ENCODE measurements at places on chromosomes 5 and 9. TPM values are rescaled to one million over a fixed set of nuclear protein-coding genes. Genes with fewer than 3 reads are reported as not detected.

DNA sequence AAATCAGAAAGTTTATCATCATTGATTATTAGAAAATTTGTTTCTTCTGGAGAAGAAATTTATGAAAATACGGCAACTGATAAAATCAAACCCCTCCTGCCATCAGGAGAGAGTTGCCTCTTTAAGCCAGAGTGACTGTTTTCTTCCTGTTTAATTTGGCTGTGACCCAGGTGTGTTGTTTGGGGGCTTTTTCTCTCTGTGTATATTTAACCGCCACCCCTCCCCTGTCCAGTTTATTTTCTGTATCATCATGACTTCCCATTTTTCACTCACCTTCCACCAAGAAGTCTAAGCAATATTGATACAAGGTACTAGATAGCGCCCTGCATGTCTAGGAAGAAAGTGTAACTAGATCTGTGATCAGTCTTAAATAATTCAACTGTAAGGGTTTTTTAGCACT is 50.1 kb downstream of the FAM78A start:
- DNase-seq, result no peak

- DNase-seq, result no peak
These were observed 13.8 kb upstream of the ZDHHC11 start for GRCh38 chr5:864492-865167.

Gene SERF1A
- 6.0 TPM for total RNA-seq

DNA sequence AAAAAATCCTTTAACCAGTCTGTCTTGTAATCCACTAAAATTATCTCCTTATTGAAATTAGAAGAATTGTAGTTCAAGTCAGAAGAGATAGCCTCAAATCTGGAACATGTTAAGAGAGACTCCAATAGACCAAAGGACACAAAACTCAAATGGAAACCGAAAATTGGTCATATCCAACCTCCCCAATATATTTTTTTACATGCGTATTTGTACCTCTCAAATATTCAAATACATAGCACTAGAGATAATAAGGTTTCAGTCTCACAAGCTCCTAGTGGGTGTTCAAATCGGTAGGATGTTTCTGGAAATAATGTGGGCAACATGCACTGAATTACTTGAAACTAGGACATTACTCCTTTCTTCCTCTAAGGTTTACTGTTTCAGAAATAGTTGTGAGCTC is 33.5 kb downstream of the EPB41L4A start:
- DNase-seq, result no peak

GRCh38 chr5:9861666-9862256 is 231.6 kb upstream of the TAS2R1 start:
- no peak for DNase-seq

Gene PPP2R2B
- total RNA-seq, result 2.8 TPM

DNA sequence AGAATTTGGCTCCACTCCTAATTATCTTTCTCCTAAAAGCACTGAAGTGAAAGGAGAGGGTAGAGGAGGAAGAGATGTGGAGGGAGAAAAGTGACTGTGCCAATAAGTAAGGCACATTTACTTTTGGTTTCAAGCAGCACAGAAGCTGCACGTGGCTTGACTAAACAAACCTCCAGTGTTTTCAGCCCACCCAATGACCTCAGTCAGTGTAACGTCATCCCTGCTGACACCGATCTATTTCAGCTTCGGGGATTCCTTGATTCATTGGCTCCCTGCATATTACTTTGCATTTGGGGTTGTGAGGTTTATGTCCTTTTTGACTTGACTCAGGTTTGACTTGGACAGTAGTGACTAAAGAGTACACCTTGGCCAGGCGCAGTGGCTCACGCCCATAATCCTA is 35.6 kb upstream of the NIM1K start:
- no peak for DNase-seq

DNA sequence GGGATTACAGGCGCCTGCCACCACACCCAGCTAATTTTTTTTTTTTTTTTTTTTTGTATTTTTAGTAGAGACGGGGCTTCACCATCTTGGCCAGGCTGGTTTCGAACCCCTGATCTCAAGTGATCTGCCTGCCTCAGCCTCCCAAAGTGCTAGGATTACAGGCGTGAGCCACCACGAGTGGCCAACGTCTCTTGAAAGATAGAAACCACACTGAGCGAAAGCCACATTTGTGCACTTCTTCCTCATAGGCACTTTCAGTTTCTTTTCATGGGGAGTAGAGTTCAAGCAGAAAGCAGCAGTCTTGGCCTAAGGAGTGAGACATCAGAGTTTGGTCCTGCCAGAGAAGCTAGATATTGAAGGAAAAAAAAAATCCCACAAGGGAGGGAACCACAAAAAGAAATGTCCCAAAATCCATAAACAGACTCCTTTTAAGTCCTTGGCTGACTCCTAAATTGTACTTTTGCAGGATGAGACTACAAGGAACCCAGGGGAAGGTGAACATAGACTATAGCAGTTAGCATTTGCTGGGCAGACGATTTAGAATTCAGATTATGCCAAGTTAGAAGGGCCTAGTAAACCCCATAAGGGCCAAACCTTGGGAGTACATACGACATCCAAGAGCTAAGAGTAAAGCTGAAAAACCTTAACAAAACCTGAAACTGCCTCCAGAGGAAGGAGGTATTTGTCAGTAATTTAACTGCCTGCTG is 43.9 kb upstream of the GLIPR2 start:
- no peak for DNase-seq

- DNase-seq, result no peak
These were observed 10.0 kb downstream of the PALM2AKAP2 start for GRCh38 chr9:109789971-109790370.

GRCh38 chr5:96649251-96649662 is 12.9 kb upstream of the CAST start:
- DNase-seq, result no peak

- DNase-seq, result no peak
These were observed 368 bp downstream of the SURF1 start for GRCh38 chr9:133355881-133356357.

Gene KCTD16
- 0.13 TPM for total RNA-seq

DNA sequence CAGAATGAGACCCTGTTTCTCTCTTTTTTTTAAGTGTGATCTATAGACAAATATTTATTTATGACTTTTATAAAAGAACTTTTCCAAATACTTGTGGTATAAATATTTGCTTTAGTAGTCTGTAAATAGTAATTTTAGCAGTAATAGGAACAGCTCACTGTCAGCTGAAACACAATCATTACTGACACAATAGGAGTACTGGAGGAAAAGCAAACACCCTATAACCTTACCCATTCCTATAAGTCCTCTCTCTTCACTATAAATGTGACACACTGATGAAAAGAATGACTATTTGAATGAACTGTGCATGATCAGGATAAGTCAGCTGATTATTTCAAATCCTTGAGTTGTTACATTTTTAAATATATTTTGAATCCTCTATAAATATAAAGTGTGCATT is 72.4 kb downstream of the CDH12 start:
- no peak for DNase-seq

- DNase-seq, result no peak
These were observed 4.5 kb downstream of the GSN start for GRCh38 chr9:121272401-121272948.

- DNase-seq, result peak; percentile 78
These were observed 423.8 kb downstream of the SPOCK1 start for GRCh38 chr5:137075163-137075970.

DNA sequence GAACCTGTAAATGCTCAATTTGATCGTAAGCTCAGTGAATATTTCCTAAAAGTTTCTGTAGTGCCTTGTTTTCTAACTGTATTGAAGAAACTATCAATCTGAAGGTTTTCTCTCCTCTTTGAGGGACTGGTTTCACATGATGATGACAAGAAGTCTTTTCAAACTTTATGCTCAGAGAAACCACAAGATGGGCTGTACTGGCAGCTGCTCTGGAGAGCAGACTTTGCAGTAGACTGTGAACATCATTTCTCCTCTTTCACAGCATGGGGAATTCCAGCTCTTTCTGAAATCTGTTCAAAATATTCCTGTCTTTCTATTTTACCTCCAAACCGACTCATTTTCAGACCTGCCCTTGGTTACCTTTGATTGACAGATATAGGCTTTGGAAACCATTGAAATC is 194.4 kb downstream of the IZUMO3 start:
- no peak for DNase-seq

GRCh38 chr9:136231478-136232297 is 13.9 kb downstream of the QSOX2 start:
- no peak for DNase-seq

Gene PCDHB10
- 1.0 TPM for total RNA-seq

DNA sequence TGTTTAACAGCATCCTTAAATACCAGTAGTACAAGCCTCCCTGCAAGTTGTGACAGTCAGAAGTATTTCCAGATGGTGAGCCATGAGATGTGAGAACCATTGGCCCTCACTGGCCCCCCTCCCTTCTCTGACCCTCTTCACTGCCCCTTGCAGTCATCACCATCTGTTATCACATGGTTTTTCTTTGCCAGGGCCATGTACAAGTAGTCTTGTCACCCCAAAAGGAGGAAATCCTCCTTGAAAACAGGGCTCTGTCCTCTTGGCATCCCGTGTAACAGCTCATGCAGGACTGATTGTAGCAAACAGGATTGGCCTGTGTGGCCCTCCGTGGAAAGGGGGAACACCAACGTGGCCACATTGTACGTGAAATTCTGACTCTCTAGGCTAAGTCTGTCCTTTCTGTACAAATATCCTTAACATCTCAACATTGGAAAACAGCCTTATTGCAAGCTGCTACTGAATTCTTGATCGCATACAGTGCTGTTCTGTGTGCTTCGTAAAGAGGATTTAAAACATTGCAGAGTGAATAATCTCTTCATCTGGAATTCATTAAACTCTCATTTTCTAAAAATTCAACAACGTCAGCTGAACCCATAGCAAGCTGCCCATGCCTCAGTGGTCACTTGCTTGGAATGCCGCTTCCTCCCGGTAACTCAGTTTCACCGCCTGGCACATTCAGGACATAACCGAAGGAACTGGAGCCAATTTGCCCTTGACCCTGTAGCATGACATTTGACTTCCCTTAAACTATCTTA is 171.7 kb downstream of the ATPSCKMT start:
- no peak for DNase-seq

Gene IGIP
- 4.5 TPM for total RNA-seq

Gene RPP25L
- total RNA-seq, result 12.5 TPM

DNA sequence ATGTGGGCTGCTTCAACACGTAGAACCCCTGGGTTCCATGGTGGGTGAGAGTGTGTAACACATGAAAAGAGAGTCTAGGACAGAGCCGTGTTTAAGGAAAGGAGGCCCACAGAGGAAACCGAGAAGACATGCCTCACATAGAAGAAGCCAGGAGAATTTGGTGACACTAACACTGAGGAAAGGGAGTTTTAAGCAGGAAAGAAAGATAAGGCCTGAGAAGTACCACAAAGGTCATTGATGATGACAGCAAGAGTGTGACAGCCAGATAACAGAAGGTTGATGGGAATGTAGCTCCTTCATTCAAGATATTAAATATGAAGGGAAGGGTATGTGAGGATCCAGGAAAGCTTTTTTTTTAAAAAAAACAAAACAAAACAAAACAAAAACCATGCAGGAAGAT is 72.4 kb upstream of the SPRY4 start:
- no peak for DNase-seq

DNA sequence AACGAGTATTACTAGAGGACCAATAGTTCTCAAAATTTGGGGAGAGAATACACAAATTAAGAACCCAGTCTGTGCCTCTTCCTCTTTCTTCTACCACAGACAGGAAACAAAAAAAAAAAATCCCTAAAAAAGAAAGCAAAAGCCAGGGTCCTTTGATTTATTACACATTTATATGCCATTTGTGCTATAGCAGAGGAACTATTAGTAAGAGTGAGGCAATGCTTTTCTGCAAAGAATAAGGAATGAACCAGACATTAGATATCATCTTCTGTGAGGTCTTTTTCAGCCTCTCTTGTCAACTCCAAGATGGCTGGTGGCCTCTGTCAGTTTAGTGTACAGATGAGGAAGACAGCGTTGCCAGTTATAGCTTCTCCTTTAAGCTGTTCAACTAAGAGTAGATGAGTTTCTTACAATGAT is 127.6 kb downstream of the RFX3 start:
- no peak for DNase-seq

- DNase-seq, result peak; percentile 93
These were observed 453.5 kb downstream of the RAB3C start for GRCh38 chr5:59036274-59036961.

DNA sequence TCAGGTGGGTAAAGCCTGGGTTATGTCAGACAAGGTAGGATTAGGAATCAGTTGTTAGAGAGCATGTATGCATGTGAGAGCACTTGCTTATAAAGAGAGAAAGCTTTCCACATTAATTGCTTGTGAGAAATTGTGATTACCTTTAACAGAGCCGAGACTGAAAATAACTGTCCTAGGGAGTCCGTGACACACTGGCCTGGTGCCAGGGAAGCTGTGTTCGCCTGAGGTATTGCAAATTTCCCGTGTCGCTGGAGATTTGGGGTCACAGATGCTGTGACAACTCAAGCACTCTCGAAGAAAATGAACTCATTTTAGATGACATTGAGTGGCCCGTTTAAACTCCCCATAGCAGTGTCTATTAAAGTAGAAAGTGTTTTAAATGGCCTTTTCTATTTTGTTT is 9.6 kb downstream of the SLC1A1 start:
- DNase-seq, result no peak

GRCh38 chr5:7667216-7667767 is 183.6 kb downstream of the CFAP90 start:
- DNase-seq, result peak; percentile 4

- DNase-seq, result peak; percentile 11
These were observed 46.0 kb downstream of the CRB2 start for GRCh38 chr9:123401879-123402513.

- DNase-seq, result no peak
These were observed 62.5 kb upstream of the PTPN3 start for GRCh38 chr9:109560470-109561132.

DNA sequence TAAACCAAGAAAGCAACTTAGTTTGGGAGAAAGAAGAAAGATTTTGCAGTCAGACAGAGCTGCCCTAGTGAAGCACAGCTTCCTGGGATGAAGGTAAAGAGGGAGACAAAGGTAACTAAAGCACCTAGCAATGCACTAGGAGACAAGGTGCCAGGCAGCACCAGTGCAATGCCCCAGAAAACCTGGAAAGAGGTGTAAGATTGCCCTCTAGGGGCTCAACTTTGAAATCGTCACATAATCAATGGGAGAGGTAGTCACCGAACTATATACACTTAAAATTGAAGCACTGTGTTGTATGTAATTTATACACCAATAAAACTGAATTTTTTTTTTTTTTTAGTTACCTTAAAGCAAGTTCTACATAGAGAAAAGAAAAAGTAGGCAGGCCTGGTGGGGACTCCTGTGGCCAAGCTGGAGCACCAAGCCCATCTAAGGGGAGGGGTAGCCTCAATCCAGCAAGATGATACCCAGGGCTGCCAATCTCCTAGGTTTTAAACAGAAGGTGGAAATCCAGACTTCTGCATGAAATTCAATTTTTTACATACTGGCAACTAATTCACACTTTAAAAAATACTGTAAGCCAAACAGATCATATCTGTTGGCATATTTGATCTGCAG is 48.2 kb downstream of the CDK5RAP2 start:
- DNase-seq, result peak; percentile 59

- DNase-seq, result no peak
These were observed 235.6 kb downstream of the SPOCK1 start for GRCh38 chr5:137263371-137264005.

- no peak for DNase-seq
These were observed 249.5 kb downstream of the PRELID2 start for GRCh38 chr5:145585443-145586148.
